Ovary (tissue), 10 donors: ENCODE measurements at places on chromosomes 3 and 15. TPM values are rescaled to one million over a fixed set of nuclear protein-coding genes. Genes with fewer than 3 reads are reported as not detected.

Gene SEMA6D
- 27.2 TPM for total RNA-seq

Gene DUOX1
- 2.2 TPM for total RNA-seq

Gene FGF12
- 0.57 TPM for total RNA-seq

Gene SMCO1
- not detected for total RNA-seq

Gene NLGN1
- total RNA-seq, result 6.7 TPM

Gene A4GNT
- not detected for total RNA-seq

Gene CP
- total RNA-seq, result 22.3 TPM

Gene PDZRN3
- total RNA-seq, result 100 TPM

Gene GADL1
- not detected for total RNA-seq

Gene P2RY13
- 0.36 TPM for total RNA-seq

Gene ERICH6
- total RNA-seq, result not detected

Gene MST1R
- total RNA-seq, result 2.2 TPM

Gene LRIG1
- 29.1 TPM for total RNA-seq
